Mesothelial cell of epicardium (in vitro differentiated cells): ENCODE measurements at places on chromosomes 5 and 9.

DNA sequence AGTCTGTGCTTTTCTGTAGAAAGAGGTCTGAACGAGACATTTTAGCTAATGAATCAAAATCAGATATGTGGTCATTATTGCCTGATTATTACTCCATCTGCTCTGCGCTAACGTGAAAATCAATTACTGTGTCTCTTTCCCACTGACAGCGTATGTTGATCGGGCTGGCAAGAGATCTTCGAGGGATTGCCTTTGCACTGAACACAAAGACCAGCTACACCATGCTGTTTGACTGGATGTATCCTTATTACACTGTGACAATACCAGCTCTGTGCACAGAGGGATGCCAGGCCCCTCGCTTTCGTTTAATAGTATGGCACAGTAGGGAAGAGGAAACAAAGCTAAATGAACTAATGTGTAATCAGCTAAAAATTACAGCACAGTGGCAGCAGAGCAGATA, 103.7 kb upstream of the TLX3 start:
- no peak for DNase-seq

GRCh38 chr9:103978396-103978795, 115.7 kb upstream of the SMC2 start:
- DNase-seq = no peak

DNA sequence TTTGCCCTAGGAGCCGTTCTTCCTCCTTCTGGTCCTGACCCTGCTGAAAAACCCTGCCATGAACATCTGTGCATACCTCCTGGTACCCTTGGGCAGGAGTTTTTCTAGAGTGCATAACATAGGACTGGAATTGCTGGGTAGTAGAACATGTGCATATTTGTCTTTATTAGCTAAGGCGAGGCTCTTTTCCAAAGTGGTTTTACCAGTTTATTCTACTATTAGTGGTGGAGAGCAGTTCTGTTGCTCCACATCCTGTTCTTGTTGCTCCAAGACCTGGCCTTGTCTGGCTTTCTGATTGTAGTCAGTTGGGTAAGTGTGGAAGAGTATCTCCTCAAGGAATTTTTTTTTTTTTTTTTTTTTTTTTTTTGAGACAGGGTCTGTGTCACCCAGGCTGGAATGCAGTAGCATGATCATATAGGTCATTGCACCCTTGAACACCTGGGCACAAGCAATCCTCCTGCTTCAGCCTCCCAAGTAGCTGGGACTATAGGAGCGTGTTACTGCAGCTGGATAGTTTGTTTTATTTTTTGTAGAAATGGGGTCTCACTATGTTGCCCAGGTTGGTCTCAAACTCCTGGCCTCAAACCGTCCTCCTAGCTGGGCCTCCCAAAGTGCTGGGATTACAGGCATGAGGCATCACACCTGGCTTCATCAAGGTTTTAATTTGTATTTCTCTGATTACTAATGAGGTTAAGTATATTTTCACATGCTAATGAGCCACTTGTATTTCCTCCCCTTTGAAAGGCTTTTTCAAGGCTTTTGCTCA, 85.2 kb downstream of the SPRY4 start:
- no peak for DNase-seq

- no peak for DNase-seq
Measured at GRCh38 chr9:5650356-5651105, 21.6 kb downstream of the RIC1 start.

DNA sequence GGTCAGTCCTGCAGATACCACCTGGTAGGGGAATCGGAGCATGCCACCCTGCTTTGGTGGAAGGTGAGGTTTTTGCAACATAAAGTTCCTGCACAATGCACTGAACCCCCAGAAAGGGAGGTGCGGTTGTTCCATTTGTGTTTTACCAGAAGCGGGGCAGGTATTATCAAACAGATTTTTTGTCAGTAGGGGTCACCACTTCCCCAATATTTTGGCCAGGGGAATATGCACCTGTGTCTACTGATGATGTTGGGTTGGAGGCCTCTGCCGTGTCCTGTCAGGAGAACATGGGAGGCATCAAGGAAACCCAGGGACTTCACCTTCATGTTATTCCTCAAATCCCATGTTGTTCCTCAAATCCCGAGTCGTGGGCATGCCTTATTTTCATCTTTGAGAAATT, 438.7 kb downstream of the NTRK2 start:
- no peak for DNase-seq

GRCh38 chr9:20683351-20684034, 566 bp upstream of the FOCAD start:
- no peak for DNase-seq

DNA sequence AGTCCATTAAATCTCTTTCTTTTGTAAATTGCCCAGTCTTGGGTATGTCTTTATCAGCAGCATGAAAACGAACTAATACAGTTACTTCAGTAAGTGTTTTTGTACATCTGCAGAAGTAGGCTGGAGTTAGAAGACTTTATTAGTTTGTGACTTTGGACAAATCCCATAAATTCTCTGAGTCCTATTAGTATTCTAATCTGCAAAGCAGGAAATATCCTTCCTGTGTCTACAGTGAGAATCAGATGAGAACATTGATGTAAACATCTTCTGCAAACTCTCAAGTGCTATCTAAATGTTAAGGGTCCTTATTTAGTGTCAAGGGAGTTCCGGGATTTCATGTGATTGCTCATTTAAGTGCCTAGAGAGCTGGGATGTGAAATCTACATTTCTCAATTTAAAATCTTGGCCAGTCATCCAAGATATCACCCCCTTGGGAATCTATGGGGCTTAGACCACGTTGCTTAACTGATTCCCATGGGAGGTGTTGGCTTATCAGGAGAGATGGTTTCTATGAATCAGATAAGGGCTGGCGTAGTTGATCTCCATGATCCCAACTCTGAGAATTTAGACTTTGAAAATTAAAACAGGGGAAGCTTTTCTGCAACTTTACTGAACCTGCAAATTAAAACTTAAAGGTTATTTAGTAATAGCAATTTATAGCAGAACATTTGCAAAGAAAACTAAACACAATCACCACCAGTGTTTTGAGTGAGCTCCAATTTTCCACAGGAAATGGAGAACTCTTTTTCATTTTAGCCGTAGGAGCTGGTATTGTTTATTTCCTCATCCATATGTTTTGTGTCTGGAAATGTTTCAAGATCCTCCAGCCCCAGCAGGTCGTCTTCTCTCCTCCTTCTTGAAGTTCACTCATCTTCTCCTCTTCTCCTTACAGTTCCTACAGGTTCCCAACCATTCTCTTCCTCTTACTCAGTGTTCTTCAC, 241.6 kb upstream of the CD180 start:
- DNase-seq = no peak

GRCh38 chr5:146672866-146673265, 156.9 kb upstream of the GPR151 start:
- DNase-seq = no peak

GRCh38 chr9:37220971-37221370, 100.6 kb downstream of the ZCCHC7 start:
- DNase-seq = no peak

DNA sequence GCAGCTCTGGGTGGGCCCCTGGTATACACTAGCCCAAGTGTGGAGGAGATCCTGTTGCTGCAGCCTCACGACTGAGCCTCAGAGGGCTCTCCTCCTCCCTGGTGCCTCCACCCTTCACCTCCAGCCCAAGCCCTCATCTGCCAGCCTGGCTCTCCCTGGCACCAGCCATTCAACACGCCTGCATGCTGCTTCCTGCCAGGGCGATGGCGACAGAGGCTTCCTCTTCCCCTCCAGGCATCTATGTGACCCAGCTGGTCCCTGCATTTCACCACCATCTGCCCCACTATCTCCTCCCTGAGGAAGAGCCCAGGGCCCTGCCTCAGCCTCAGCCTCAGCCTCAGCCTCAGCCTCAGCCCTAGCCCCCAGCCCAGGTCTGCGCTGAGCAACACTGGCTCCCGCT, 54.8 kb upstream of the ANGPTL2 start:
- DNase-seq = peak; percentile 28

DNA sequence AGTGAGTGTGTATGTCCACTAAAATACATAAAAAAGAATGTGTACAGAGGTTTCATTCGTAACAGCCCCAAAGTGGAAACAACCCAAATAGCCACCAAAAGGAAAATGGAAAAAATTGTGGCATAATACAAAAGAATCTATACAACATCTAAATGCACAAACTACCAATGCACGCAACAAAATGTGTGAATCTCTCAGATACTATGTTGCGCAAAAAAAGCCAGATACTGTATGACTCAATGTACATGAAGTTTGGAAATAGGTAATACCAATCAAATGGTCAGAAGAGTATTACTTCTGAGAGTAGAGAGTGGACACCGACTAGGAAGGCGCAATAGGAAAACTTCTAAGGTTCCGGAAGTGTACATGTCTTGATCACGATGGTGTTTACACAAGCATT, 2.4 kb downstream of the XPA start:
- DNase-seq = no peak

- DNase-seq = no peak
Measured at GRCh38 chr5:1053391-1054017, 44.9 kb downstream of the NKD2 start.

DNA sequence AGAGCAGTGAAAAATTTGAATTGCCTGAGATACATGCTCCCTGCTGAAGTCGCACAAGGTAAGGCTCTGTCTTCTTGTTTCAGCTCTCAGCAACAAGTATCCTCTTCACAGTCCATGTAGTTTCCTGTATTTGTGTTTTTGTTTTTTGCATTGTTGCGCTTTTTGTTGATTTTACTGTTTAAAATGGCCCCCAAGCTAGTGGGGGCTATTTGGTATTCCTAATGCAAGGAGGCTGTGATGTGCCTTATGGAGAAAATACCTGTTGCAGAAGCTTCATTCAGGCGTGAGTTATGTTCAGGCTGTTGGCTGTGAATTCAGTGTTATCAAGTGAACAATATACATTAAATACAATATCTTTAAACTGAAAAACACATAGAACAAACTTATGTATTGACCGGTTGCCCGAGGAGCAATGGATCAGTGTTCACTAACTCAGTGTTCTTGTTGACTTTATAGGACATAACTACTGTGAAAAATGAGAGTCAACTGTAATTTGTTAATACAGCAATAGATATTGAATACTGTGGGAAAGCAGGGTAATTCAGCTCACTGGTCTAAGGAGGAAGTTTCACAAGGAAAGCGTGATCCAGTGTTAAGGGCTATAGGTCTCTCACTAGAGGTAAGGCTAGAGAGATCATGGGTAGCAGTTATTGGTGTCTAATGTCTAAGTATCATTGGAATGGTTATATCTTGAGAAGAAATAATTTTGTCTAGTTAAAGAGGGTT, 150.5 kb downstream of the GCNT1 start:
- no peak for DNase-seq

GRCh38 chr9:135198586-135199285, 111.3 kb downstream of the OLFM1 start:
- DNase-seq = no peak

GRCh38 chr5:133242221-133242835, 190.5 kb downstream of the HSPA4 start:
- no peak for DNase-seq

- no peak for DNase-seq
Measured at GRCh38 chr5:1703352-1704050, 96.1 kb downstream of the MRPL36 start.

- no peak for DNase-seq
Measured at GRCh38 chr5:133700251-133700650, 87.9 kb upstream of the FSTL4 start.

GRCh38 chr9:107847978-107848964, 358.7 kb upstream of the KLF4 start:
- DNase-seq = no peak

GRCh38 chr5:180161420-180162303, 47.3 kb downstream of the RASGEF1C start:
- peak; percentile 16 for DNase-seq

- no peak for DNase-seq
Measured at GRCh38 chr9:33837138-33837537, 20.2 kb downstream of the UBE2R2 start.

DNA sequence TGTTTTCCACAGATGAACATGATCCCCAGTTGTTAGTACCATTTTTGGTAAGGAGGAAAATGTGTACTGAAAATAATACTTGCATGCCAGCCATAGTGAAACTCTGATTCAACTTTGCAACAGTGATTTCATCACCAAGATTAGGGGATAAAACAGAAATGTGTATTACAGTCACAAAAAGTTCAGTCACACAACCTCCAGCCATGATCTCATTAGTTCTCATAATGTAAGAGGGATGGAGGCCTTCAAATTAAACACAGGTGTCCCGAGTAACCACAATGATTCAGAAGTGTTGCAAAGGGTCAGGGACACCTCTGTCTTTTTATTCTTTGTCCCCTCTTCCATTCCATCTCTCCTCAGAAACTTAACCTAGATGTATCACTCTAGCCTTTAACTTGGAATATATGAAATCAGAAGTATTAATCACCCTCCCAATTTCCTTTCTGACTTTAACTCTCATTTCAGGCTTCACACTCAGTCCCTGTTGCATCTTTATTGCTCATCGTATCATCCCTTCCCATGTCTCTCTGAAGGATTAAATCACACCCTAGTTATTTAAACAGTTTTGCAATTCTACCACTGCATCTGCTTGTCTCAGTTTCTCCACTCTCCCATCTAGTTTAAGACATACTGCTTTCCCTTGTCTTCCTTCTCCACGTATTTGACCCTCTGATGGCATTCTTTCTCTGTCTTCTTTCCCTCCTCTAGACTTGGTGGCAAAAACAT, 291.2 kb downstream of the ADAMTS6 start:
- no peak for DNase-seq

- DNase-seq = no peak
Measured at GRCh38 chr5:81783401-81783800, 32.5 kb upstream of the SSBP2 start.

- no peak for DNase-seq
Measured at GRCh38 chr5:177354711-177355110, 3.0 kb upstream of the RGS14 start.

DNA sequence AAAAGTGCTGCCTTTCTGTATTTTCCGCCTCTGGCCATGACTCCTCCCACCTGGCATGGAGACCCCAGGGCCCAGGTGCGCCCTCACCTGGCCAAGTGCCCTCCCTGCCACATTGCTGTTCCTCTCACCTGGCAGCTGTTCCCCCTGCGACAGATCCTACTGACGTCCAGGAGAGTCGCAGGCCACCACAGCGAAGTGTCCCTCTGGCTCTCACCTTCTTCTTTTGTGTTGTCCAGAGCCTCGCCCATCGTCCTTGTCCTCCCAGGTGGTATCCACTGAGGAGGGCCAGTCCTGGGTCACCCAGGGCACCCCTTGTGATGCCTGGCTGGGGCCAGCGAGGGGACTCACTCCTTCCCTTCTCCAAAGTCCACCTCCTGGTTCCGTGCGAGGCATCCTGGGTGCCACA, 2.6 kb downstream of the NKD2 start:
- DNase-seq = peak; percentile 23

DNA sequence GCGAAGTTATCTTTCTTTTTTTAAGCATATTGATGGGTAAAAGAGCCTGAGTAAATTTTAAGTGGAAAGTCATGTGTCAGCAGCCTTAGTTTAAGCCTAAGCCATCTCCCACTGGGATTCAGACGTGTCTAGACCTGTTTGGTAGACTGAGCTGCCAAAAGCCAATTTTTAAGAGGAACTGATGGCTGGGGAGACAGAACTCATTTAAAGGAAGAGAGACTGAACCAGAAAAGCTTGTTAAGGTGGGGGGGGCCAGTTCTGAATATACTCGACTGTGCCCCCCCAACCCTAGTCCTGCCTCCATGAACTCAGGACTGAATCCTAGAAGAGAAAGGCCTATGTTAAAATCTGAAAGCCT, 58.3 kb upstream of the PLPP1 start:
- DNase-seq = no peak

- DNase-seq = no peak
Measured at GRCh38 chr9:127931092-127931881, 710 bp upstream of the PIP5KL1 start.

- DNase-seq = no peak
Measured at GRCh38 chr9:128088253-128088945, 20.4 kb downstream of the SLC25A25 start.
